ENCODE measurements at places on chromosomes 11 and 22.

DNA sequence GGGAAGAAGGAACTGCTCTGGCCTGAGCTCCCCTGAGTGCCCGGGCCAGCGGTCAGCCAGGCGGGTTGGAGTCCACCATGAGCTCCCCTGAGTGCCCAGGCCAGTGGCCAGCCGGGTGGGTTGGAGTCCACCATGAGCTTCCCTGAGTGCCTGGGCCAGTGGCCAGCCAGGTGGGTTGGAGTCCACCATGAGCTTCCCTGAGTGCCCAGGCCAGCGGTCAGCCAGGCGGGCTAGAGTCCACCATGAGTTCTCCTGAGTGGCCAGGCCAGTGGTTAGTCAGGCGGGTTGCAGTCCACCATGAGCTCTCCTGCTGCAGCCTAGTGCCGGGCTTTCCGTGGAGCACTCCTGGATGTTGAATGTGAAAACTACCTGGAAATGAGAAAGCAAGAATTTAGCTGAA is 844.0 kb downstream of the TBC1D22A start:
- DNase-seq, result no peak

DNA sequence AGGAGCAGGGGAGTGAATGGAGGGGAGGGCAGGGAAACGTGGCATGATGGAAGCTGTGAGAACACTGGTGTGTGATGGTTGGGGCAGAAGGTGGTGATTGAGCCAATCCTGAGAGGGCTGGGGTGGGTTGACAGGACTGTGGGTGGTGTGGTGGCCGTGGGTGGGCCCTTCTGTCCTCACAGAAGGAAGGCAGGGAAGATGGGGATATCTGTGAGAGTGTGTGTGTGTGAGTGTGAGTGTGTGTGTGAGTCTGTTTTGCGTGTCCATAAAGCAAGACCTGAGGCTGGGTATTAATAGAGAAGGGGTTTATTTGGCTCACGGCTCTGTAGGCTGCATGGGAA is 13.0 kb downstream of the TPCN2 start:
- DNase-seq, result no peak

DNA sequence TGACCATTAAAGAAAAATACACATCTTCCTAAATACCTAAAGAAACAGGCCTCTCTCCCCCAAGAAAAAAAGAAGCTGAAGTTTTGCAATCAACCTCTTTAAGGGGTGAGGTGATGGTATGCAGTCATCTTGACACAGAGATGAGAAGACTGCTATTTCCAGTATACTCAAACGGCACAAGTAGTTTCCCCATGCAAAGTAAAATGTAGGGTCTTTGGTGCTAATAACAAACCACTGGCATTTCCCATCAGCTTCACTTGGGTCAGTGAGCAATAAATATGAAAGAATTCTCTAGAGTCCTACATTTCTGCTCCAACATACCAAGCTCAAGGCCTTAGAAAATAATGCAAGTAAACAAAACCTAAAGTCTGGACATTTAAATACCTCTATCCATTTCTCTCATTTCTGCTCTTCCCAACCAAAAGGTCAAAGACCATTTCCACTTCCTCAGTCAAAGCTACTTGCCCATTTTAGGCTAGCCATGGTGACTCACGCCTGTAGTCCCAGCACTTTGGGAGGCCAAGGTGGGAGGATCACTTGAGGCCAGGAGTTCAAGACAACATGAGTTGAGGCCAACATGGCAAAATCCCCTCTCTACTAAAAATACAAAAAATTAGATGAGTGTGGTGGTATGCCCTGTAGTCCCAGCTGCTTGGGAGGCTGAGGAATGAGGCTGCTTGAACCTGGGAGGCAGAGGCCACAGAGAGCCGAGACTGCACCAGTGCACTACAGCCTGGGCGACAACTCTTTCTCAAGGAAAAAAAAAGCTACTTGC is 39.5 kb upstream of the CHRNA10 start:
- DNase-seq, result no peak

GRCh38 chr22:49663823-49664222 is 163.8 kb downstream of the BRD1 start:
- no peak for DNase-seq

- DNase-seq, result no peak
These were observed 14.0 kb upstream of the PAX6 start for GRCh38 chr11:31824879-31825837.

DNA sequence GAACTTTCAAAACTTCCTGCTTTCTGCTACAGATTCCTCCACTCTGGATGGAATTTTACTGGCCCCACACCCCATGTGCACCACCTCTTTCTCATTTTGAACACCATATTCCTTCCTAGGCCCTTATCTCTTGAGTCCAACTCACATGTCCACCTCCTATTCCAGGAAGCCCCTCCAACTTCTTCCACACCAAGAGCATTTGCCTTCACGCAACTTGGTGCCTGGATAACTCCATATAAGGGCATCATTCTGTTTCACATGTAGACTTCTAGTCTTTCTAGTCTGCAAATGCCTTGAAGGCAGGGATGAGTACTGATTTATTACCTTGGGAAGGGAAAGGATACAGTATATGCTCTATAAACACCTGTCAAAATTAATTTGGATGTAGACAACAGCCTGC is 17.5 kb downstream of the GAB2 start:
- DNase-seq, result no peak

DNA sequence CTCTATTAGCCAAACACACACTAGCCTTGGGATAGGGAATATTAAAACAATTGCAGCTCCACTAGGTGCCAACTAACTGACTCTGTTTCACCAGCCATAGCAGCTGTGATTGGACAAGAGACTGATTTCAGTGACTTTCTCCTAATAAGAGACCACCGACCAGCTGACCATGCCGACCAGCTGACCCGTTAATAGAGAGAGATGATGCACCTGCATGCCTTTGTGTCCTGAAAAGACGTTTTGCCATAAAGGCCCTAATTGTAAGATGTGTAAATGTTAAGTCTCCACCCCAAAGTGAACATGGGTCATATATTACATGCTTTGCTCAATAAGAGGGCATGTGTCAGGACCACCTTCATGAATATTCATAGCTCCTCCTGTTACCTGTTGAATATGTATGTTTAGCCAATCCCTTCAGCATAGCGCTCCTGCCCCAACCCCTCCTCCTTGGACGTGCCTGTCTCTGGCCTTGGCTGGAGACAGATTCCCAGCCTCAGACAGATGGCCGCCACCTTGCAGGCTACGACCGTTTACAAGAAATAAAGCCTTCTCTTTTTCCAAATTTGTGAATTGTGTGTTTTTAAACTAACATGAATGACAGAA is 1.3 kb upstream of the NADSYN1 start:
- no peak for DNase-seq

DNA sequence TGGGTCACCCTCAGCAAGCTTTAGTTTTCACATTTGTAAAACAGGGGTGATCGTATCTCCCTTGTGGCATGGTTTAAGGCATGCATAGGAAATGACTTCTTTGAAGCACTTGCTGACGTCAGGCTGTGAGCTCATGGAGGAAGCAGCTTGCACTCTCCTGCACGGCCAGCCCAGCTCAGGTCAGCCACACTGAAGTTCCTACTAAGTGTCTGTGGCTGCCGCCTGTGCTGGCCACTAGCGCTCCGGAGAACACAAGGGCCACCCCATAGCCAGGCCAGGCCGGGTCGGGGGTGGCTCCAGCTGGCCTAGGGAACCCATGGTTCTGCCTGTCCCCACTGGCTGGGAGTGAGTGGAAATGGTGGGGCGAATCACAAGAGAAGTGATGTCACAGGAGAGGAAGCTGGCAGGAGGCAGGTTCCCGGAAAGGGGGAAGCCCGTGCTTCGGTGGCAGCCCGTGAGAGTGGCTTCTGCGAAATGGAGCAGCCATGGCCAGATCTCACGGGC is 28.2 kb downstream of the KCTD17 start:
- no peak for DNase-seq

Measured in muscle of arm (tissue), 14 donors.